ENCODE measurements at places on chromosomes 11 and 22.

- DNase-seq, result peak; percentile 49
Measured at GRCh38 chr11:2892967-2893528, 7.5 kb upstream of the CDKN1C start.

- DNase-seq, result no peak
Measured at GRCh38 chr22:23410411-23410810, 169.7 kb downstream of the IGLL1 start.

GRCh38 chr22:27684901-27685300, 116.7 kb downstream of the MN1 start:
- no peak for DNase-seq

DNA sequence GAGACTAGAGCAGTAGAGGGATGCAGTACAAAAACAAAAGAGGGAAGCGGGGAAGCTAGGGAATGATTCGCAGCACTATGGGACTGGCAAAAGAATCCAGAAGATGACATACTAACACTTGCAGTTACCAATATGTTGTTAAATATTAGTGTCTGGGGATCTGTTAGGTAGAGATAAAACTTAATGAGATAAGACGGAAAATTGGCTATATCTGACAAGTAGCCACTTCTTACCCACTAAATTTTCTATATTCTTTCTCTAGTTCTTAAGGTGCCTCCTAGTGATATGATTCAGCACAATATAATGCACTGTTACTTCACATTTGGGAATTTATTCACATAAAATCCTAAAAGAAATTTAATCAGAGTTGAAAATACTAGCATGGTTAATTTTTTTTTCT, 30.8 kb downstream of the CCDC90B start:
- DNase-seq, result no peak

GRCh38 chr11:116406042-116406441, 366.7 kb downstream of the BUD13 start:
- DNase-seq, result no peak

GRCh38 chr11:72217841-72218240, 1.2 kb downstream of the FOLR2 start:
- no peak for DNase-seq

DNA sequence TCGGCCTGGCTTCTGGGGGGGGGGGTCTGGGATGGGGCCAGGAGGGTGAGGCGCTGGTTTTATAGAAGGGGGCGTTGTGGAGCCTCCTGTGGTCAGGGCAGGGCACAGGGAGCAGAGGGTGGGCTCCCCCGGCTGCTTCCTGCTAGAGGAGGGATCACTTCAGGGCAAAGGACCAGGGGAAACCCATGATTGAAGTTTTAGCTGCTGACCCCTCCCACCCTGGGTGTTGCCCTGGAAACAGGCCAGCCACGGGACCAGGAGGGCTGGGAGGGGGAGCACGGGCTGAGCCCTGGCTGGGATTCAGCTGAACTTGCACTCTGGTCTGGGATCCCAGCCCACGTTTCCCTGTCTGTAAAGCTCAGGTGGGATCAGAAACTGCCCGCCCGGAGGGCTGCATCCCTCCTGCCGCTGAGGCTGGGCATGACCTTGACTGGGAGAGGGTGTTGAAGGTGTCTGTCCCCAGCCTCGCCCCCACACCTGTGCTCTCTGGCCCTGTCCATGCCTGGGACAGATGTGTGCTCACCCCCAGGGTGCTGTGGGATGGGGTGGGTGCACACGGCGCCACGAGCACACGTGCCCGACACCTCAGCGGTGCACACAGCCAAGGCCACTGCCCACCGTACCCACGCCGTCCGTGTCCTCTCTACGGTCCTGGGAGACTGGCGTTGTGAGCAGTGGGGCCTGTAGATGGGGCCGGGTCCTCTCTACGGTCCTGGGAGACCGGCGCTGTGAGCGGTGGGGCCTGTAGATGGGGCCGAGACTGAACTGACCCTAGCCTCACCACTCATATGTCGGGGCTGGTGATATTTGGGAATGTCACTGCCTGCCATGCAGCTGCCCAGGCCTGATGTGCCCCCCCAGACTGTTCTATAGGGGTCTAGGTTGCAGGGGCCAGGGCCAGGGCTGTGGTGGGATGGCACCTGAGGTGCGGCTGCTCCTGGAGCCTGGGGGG, 2.3 kb downstream of the TSPAN4 start:
- DNase-seq, result no peak

DNA sequence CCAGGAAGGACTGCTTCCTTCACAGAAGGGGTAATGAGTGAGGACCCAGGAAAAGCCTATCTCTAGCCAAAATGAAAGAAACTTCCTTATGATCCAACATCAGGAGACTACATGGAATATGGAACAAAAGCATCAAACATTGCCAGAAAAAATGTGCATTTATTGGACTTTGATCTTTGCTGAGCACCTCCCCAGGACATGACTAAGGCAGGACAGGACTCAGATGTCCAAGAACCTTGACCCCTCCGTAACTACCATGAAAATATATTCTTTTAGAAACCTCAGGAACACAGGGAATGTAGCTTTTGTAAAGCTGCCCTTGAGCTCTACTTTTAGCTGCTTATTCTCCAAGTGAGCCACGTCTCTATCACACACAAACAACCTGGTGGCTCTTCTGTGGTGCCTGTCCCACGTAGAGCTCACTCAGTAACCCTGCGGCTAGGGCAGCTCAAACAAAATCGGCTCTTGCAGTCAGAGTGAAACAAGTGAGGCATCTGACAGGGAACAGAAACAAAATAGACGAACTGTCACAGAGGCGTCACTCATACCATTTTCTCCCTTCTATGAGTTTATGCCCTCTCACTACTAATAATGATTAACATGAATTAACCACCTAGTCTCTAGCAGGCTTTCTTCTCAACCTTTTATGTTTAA, 471.5 kb upstream of the API5 start:
- DNase-seq, result no peak

DNA sequence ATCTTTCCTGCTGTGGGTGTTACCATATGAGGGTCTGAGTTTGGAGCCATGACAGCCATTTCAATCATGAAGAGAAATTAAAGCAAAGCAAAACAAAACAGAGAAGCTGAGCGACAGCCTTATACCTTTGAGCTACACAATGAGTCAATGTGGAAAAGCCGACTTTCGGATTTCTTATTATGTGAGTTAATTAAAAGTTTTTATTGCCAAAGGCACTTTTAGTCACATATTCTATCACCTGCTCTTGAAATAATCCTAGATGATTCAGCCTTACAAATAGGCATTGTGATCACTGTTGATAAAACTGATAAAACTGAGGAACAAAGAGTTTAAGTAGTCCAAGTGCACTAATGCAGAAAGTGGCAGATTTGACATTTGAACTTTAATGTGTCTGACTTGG, 381.9 kb upstream of the TENM4 start:
- DNase-seq, result no peak

DNA sequence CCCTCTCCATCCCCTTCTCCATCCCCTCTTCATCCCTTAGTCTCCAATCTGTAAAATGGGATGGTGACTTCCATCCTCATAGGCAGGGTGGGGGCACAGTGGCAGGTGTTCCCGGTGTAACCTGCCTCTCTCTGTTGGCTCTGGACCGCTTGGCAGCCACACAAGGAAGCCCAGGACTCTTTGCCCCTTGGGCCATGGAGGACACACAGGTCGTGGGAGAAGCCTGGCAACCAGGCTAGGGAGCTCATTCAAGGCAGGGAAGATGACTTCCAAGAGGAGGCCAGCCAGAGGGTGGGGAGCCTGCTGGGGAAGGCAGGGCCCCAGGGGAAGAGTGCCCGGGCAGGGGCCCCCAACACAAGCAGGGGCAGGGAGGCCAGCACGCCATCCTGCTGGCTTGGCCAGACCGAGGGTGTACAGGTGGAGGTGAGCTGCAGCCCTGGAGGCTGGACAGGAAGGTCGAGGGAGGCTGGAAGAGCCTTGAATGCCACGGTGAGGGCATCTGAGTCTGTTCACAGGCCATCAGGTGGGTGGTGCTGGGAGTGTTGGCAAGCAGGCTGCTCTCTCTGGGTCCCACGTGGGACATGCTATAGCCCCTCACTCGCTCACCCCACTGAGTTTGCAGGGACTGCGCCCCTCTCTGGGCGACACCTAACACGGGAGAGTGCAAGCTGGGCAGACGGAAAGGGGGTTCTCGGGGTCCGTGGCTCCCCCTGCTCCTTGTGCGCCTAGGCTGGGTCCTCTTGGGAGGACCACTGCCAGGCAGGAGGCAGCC, 15.5 kb upstream of the CTSD start:
- no peak for DNase-seq

- DNase-seq, result no peak
Measured at GRCh38 chr11:12725863-12726682, 51.9 kb downstream of the TEAD1 start.

- peak; percentile 71 for DNase-seq
Measured at GRCh38 chr11:124762105-124762623, at the start of gene ESAM. Gene ESAM (minus strand): TSS chr11:124762290. CDS start chr11:124762154, 136 bp downstream.

- no peak for DNase-seq
Measured at GRCh38 chr11:85776951-85777602, 33.9 kb downstream of the SYTL2 start.

GRCh38 chr11:59302991-59303390, 55.7 kb upstream of the OR5AN1 start:
- no peak for DNase-seq

GRCh38 chr11:108718466-108718865, 53.6 kb downstream of the DDX10 start:
- no peak for DNase-seq

DNA sequence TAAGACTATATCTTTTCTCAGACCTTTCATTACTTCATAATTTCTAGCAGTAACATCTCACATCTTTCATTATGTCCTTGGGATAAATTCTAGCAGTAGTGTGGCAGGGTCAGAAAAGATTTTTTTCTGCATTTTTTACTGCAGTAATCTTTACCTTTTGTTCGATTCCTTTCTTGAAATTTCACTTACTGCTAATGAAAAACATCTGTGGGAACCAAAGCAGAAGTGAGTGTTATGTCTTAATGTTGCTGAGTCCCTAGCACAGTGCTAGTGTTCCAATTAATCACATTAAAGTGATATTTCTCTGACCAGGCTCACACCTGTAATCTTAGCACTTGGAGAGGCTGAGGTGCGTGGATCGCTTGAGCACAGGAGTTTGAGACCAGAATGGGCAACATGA, 123.6 kb downstream of the EHF start:
- no peak for DNase-seq

DNA sequence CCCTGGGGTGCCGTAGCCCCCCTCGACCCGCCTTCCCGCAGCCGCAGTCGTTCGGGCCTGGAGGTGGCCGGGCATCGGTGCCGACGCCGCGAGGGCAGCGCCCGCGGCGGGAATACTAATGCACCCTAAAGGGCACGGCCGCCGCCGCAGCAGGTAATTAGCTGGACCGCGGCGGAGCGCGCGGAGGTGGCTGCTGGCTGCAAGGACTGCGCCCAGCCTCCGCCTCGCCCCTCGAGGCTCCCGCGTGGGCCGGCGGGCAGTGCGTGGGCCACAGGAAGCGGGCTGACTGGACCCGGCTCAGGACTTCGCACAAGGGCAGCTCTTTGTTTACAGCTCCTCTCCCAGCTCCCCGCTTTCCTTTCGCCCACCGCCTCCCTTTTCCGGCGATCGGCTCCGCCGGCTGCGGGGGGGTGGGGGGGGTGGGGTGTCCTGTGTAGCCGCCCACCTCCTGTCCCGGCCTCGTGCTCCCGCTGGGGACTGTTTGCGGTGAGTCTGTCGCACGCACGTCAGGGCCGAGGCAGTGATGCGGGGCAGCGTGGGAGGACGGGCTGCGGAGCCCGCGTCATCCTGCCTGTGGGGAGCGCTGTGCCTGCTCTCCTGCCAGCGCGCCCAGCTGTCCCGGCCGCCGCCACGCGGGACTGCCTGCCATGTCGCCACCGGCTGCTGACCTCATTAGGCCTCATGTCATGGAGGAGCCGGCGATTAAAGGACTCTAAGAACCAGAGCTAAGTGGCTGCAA, 53.2 kb downstream of the GRIK4 start:
- no peak for DNase-seq

- no peak for DNase-seq
Measured at GRCh38 chr11:48034926-48035871, 54.8 kb downstream of the PTPRJ start.

DNA sequence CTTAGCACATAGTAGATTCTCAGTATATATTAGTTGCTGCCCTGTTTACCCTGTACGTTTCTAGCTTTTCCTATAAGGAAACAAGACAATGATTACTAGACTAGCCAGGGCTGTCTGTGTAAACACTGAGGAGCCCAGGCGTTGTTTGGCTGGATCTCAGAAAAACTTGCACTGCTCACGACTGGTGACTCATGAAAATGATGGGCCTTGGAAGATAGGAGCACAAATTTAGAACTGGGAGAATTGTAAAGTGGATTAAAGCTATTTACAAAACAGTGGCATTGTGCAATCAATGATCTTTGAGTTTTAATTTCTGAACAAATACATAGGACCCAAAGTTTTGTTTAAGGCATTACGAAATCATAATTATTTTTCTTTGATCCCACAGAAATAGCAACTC, 276.9 kb downstream of the FAM76B start:
- DNase-seq, result no peak

GRCh38 chr11:60513496-60514460, 1.4 kb upstream of the MS4A13 start:
- DNase-seq, result no peak

DNA sequence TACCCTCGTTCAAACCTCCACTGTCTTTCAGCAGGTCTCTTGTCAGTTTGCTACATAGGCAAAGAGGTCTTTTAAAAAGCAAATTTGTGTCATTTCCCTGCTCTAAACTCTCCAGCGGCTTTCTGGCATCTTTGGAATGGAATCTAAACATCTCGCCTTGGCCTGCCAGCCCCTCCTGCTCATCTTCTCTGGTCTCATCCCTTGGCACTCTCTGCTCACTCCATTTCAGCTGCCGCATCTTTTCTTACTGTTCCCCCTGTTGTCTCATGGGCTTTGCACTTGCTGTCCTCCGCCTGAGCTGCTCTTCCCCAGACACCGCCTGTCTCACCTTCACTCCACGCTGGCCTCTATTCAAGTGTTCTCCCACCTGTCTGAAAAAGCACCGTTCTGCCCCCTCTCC, 46.6 kb downstream of the BMAL1 start:
- DNase-seq, result no peak

- no peak for DNase-seq
Measured at GRCh38 chr11:26621132-26621531, 49.1 kb upstream of the MUC15 start.

- DNase-seq, result no peak
Measured at GRCh38 chr22:36222887-36223450, 16.4 kb downstream of the APOL2 start.

DNA sequence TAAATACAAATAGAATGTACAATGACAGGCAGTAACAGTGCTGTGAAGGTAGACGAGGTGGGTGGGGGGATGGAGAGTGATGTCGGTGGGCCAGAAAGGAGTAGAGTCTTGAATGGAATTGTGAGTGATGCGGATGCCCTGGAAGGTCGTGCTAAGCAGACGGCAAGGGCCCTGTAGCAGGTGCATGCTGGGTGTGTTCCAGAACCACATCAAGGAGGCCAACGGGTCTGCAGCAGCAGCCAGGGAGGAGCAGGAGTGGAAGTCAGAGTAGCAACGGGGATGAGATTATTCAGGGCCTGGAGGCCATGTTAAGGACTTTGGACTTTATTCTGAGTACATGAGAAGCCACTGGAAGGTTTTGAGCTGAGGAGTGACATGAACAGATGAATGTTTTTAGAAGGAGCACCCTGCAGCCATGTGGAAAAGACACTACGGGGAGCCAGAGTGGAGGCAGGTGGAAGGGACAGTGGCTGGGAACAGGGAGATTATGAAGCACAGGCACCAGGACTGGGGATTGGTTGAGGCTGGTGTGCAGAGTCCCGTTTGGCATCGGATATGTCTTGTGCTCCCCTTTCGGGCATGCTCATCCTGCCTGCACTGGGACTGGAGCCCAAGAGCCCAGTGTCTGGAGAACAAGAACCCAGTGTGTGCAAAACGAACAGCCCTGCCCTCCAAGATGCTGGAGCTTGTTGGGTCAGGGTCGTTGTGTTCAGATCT, 74.1 kb downstream of the COMMD9 start:
- DNase-seq, result no peak

- DNase-seq, result no peak
Measured at GRCh38 chr11:42003801-42004200, 544.3 kb upstream of the LRRC4C start.

All from CD4-positive, alpha-beta memory T cell (primary cell).